Esophagus squamous epithelium (tissue), 5 donors: ENCODE measurements at places on chromosomes 2 and 18.

DNA sequence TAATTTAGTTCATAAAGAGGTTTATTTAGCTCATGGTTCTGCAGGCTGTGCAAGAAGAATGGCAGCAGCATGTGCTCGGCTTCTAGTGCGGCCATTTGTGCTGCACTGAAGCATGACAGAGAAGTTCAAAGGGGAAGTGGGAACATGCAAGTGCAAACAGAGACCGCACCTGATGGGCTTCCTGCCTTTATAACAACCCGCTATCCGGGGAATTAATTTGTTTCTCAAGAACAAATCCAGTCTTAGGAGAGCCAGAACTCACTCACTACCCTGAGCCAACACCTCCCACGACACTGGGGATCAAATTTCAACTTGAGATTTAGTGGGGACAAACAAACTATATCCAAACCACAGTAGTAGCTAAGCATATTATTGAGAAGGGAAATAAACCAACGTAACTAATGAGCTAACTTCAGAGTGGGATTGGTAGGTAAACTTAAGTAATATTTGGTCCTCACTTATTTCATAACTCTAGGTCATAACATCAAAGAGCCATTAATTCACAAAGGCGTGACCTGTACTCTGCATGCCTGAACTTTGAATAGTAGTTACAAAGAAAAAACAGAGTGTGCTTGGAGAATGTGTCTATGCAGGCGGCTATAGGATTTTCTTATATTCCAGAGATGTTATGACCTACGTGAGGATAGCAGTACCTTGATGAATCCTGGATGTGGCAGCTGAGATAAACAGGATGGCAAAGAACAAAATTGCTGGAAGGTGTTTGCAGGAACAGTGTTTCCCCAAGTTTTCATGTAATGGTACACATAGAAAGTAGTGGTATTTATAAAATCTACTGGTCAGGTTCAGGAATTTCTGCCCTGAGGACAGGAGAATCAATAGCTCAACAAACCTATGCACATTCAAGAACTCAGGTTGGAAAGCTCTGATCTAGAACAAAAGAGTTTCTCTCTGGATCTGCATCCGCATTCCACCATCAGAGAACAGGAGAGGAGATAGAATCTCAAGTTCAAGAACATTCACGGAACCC, 845.9 kb upstream of the ID2 start:
- DNase-seq, result no peak

GRCh38 chr2:128779301-128780095, 460.8 kb upstream of the HS6ST1 start:
- no peak for DNase-seq

DNA sequence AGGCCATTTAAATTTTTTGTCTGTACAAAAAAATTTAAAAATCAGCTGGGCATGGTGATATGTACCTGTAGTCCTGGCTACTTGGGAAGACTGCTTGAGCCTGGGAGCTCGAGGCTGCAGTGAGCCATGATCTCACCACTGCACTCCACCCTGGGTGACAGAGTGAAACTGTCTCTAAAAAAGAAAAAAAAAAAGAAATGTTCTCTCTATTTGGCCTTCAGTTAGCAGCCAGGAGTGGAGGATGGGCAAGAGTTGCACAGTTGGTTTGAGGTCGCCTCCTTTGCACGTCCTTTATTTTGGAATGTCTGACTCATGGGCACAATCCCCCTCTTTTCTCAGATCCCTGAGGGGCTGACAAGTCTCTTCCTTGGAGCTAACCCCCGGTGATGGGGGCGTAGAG, 26.3 kb downstream of the ITM2C start:
- DNase-seq, result no peak

- no peak for DNase-seq
Measured at GRCh38 chr2:98253461-98254070, 92.7 kb upstream of the CNGA3 start.

- DNase-seq, result no peak
Measured at GRCh38 chr2:157432475-157433106, 11.3 kb downstream of the CYTIP start.

- DNase-seq, result no peak
Measured at GRCh38 chr2:198720266-198720665, 737.5 kb downstream of the SATB2 start.

GRCh38 chr2:113126845-113127645, at the start of gene IL1RN:
Gene IL1RN, plus strand, starts transcription at chr2:113127598. Its CDS starts 27 bp downstream, at chr2:113127625.
- no peak for DNase-seq

DNA sequence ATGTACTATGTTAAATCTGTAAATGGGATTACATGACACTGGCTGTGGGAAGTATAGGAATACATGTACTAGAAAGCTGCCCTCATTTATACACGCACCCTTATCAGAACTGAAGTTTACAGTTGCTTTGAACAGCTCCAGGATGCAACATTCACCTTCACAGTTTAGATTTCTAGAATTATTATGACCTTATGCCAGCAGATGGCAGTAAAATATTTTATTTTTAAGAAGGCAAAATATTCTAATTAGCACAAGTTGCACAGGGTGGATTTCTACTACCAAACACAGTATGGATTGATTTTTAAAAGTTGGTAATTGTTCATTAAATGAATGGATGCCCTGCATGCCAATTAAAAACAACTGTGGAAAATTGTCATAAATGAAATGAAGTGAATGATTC, 670.4 kb downstream of the KCNJ3 start:
- no peak for DNase-seq

DNA sequence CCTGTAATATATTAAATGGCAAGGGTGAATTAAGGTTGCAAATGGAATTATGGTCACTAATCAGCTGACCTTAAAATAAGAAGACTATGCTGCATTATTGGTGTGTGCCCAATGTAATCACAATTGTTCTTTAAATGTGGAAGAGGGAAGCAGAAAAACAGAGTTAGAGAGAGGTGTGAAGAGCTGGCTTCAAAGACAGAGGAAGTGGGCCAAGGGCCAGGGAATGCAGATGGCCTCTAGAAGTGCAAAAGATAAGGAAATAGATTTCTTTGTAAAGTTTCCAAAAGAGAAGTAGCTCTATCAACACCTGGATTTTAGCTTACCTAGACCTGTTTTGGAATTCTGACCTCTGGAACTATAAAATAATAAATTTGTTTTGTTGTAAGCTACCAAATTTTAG, 276.0 kb downstream of the LRRTM1 start:
- DNase-seq, result no peak

- no peak for DNase-seq
Measured at GRCh38 chr18:69944436-69944835, 3.2 kb downstream of the CD226 start.

- no peak for DNase-seq
Measured at GRCh38 chr2:98507891-98508708, 63.4 kb downstream of the INPP4A start.

- no peak for DNase-seq
Measured at GRCh38 chr2:235511751-235512698, 18.2 kb downstream of the AGAP1 start.

GRCh38 chr2:128197059-128197458, 106.1 kb downstream of the UGGT1 start:
- DNase-seq, result no peak

- no peak for DNase-seq
Measured at GRCh38 chr2:20164734-20165478, 60.0 kb downstream of the SDC1 start.

GRCh38 chr2:62460175-62460574, 45.8 kb downstream of the TMEM17 start:
- DNase-seq, result no peak

- DNase-seq, result no peak
Measured at GRCh38 chr2:219836647-219837177, 209.3 kb downstream of the SLC4A3 start.

- DNase-seq, result no peak
Measured at GRCh38 chr2:182452456-182452990, 25.7 kb upstream of the PDE1A start.

- no peak for DNase-seq
Measured at GRCh38 chr2:160075171-160075570, 12.8 kb upstream of the PLA2R1 start.

DNA sequence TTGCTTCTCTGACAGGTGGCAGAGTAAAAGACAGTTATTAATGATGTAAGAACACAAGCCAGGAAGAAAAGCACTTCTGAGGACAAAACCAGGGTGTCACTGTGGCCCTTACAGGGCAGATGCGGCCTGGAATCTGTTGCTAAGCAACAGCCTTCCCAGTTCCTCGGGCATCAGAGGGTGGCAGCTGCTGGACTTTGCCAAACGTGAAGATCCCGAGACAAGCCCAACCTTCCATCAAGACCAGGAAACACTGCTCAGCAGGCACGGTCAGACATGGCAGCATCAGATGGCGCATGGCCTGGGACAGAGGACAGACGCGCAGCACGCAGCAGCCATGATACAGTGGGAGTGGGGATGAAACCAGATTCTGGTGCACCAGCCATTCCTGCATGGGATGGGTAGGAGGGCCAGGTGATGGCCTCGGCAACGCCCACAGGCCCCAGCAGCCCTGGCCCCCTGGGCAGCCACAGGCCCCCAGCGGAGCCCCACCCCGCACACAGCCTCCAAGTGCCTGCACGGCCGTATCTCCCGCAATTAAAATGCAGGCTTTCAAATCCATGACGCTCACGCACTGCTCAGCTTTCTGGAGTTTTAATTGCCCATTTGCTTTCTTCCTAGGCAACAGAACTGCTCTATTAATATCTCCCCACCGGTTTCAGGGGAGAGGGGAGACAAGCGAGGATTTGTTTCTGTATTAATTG, 89.0 kb downstream of the EIPR1 start:
- no peak for DNase-seq

DNA sequence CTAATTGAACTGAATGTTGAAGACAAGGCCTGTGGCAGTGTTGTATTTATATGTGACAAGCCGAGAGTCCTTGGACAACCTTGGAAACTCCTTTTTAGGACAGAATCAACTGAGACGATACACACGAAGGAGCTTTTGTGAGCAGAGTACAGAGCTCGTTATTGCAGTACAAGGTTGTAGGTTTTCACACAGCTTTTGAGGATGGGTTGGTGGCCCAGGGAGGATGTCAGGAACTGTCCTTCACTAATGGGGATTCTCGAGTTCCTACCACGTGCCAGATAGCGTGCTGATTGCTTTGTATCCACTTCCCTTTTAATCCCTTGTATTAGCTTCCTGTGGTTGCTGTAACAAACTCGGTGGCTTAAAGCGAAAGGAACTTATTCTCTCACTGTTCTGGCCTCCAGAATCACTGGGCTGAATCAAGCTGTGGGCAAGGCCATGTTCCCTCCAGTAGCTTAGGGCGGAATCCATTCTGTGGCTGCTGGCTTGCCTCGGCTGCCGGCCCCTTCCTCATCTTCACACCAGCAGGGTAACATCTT, 20.2 kb downstream of the INPP4A start:
- no peak for DNase-seq

GRCh38 chr2:112004253-112004645, 50.8 kb upstream of the TMEM87B start:
- DNase-seq, result peak; percentile 4

- DNase-seq, result no peak
Measured at GRCh38 chr18:59202258-59202820, 17.6 kb upstream of the GRP start.

DNA sequence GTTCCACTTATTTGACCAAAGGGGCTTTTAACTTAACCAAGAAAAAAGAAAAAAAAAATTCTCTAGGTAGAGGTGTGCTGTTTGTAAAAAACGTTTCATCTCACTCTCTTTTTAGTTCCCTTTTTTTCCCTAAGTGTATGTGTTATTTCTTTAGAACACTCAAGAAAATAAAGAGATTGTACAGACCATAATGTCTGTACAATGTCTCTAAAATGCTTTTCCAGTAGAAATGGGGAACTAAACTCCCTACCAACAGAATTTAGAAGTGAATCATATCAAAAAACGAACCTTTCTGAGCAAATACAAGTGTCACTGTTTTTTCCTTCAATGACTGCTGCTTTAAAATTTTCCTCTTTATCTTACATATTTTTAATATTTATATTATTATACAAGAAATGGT, 72.0 kb downstream of the CDH7 start:
- DNase-seq, result no peak

- DNase-seq, result no peak
Measured at GRCh38 chr2:16813593-16813992, 148.0 kb upstream of the CYRIA start.
